ENCODE measurements at places on chromosomes 1 and 21.

DNA sequence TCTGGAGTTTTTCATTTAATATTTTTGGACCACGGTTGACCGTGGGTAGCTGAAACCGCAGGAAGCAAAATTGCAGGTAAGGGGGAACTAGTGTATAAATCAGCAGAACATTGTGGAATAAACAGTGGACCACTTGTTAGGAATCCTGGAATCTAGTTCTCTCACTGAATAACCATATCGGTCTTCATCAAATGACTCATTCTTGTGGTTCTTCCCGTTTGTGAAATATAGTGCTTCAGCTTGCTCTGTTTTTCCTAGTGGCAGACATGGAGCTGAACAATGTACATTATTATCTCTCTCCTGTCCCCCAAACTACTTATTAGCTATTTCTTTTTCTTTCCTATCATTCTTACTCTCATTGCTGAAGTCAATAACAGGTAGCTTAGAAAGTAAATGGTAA lies 61.9 kb downstream of the HSPA13 start:
- no peak for DNase-seq

- DNase-seq, result no peak
Measured at GRCh38 chr21:40562242-40563002, 284.5 kb downstream of the DSCAM start.

DNA sequence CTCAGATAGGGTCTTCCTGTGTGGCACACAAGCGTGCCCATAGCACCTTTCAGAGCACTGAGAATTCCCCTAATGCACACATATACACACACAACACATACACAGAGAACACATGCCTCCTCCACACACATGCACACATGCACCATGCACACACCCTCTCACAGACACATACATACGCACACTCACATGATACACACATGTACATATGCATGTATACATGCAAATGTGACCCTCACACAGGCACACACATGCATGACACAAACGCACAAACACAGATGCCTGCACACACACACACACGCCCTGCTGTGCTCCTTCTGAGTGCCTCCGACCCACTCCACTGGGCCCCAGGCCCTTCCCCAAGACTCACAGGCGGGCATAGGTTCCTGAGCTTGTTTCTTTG lies 251.0 kb downstream of the PTPRU start:
- no peak for DNase-seq

GRCh38 chr21:44397431-44398031 lies 44.1 kb downstream of the TRPM2 start:
- DNase-seq, result no peak

DNA sequence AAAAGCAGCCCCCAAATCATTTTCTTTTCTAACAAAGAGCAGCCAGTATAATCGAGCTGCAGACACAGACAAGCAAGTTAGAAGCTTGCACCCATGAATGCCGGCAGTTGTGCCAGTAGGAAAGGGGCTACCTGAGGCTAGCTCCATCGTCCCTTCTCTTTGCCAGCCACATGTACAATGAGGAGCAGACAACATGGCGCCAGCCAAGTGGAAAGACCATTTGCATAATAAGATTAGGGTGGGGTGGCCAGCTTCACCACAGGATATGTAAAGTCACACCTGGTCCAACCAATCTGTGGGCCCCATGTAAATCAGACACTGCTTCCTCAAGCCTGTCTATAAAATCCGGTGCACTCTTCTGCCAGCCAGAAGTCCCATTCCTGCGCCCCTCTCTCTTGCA lies 103.7 kb downstream of the CCDC185 start:
- DNase-seq, result no peak

DNA sequence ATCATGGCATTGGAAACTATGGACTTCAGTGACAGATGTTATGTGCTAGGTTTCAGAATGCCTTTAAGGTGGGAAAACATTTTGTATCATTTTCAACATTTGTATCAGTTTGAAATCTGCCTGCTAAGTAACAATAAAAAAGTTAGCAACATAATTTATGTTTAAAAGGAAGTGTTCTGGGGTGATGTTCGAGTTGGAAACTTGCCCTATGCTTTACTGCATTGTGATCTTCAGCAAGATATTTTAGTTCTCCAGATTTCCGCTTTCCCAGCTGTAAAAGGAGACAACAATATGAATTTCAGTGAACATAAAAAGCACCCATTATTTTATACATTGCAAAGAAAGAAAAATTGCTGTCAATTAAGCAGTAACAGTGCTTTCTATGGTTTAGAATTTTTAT lies 187.4 kb downstream of the DISC1 start:
- DNase-seq, result no peak

GRCh38 chr21:17427157-17427556 lies 85.7 kb upstream of the CXADR start:
- no peak for DNase-seq

DNA sequence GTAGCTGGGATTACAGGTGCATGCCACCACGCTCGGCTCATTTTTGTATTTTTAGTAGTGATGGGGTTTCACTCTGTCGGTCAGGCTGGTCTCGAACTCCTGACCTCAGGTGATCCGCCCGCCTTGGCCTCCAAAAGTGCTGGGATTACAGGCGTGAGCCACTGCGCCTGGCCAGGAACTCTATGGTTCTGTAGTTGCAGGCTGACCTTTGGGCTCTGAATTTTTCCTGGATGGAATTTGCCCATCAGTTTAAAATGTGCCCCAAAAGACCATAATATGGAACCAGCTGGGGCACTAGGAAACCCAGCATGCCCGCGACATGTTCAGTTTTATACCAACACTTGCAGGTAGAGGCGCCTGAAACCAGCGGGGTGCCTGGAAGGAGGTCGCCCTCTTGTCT lies 1.6 kb upstream of the SCNN1D start:
- no peak for DNase-seq

GRCh38 chr1:241870746-241871430 lies 22.9 kb downstream of the EXO1 start:
- DNase-seq, result no peak

- DNase-seq, result no peak
Measured at GRCh38 chr1:181204530-181204929, 116.0 kb downstream of the IER5 start.

DNA sequence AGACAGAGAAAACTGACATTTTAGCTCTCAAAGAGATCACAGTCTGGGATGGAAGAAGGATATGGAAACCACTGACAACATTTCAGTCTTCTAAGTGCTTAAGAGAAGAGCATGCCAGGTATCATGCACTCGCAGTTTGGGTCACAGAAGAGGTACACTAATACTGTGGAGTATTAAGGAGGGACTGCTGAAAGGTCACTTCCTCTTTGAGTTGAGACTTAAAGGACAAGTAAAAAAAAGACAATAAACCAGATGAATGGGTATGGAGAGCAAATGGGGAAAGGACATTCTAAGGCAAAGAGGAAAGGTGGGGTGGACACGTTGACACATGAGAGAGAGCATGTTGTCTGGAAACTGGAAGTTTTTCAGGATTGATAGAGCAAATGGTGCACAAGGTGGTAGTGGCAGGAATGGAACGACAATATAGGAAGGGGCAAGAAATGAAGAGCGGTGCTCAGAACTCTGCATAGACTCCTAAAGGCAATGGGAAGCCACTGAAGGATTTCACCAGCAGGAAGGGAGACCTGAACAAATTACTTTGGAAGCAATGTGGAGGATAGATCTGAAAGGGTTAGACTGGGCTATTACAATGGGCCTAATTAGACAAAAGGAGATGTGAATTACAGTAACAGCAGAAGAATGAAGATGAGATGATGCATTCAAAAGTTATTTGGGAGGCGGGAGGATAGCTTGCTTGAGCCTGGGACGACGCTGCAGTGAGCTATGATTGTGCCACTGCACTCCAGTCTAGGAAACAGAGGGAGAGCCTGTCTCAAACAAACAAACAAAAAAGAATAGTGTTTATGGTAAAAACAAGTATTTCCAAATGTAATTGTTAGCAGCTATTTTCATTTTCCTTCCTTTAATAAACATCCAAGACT lies 11.1 kb downstream of the DIPK1A start:
- DNase-seq, result no peak

GRCh38 chr1:90580176-90580575 lies 136.9 kb downstream of the BARHL2 start:
- DNase-seq, result no peak

DNA sequence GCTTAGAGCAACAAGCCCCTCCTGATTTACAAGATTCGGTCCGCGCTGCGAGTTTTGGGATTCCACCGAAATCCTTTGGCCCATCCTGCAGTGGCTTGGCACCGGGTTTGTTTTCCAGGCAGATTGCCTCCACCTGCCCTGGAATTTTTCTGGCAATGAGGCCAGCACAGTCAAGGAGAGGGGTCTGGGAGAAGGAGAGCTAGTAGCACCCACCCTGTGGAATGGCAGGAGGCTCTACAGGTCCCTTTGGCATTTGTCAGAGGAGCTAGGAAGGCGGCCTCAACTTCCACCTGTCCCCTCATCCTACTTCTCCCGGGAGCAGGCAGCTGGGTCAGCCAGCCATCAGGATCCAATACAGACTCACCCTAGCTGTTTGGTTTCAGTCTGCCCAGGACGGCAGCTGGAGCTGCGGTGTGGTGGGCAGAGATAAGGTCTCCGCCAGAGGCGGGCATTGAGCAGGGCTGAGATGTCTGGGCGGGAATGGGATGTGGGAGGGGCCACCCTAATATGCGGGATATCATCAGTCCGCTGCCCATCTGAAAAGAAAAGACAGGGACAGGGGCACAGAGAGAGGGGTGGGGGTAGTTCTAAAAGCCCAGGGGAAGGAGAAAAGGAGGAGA lies 37.8 kb upstream of the PRELP start:
- DNase-seq, result no peak

DNA sequence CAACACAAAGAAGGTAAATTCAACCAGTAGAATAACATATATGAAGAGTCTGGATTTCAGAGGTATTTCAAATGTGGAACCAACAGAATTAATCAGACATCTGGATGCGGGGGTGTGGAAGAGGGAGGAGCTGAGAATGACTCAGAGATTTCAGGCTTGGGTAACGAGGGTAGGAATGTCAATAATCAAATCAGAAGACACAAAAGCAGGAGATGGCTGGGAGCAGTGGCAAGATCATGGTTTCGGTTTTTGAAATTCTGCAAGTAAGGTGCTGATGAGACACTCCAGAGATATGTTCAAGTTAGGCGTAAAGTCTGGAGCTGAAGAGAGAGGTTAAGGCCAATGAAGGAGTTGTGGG lies 64.0 kb downstream of the PLPPR5 start:
- no peak for DNase-seq

DNA sequence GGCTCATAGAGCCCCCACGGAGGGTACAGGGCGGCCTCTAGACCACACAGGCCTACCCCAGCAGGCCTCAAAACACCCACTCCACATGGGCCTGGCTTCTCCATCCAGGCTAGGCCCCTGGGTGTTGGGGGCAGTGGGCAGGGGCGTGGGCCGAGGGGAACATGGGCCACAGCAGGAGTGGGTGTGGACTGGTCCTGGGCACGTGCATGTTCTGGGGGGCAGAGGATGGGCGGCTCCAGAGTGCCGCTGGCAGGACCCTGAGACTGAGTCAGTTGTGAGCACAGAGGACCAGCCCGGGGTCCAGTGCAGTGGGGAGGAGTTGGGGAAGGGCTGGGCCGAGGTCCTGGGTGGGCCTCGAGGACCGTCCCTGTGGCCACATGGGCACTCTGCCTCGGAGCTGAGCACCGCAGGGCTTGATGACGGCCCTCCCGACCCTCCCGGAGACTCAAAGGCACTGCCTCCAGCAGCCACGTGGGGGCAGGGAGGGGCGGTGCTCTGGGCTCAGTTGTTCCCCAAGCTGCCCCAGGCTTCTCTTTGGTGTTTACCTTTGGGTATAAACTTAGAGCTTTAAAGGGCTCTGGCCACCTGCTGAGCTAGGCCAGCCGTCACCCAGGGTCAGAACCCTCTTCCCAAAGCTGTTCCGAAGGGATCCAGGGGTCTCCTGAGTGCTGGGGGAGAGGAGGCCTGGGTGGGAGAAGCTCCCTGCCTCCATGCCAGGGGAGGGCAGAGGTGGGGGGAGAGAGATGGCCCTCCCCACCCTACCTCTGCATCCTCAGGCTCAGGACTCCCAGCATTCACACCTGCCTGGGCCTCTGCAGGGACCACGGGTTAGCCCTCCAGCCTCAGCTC lies 79.9 kb downstream of the MORN1 start:
- no peak for DNase-seq

GRCh38 chr1:16266411-16267118 lies 29.6 kb upstream of the CPLANE2 start:
- no peak for DNase-seq

DNA sequence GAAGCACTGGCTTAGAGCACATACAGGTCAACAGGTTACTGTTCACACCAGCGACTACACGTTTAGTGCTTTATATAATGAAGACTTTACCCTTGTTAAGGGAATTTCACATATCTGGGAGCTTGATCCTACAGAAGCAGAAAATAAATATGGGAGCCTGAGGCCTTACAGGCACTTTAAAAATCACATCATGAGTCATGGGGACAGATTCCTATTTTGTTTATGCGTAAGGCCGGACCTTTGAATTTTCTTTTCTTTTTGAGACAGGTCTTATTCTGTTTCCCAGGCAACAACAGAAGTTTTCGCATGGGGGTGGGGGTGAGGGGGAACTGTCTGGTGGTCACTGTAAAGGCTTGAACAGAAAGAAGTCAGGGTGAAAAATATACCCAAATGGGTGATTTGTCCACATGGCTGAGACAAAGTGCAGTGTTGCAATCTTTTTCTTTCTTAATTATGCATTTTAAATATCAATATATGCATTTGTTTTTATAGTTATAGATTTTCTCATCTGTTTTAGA lies 276.7 kb downstream of the KCNH1 start:
- DNase-seq, result no peak

- no peak for DNase-seq
Measured at GRCh38 chr1:247548769-247549182, at the start of gene GCSAML. Gene GCSAML, plus strand, starts transcription at chr1:247549134. Its CDS starts 58 bp downstream, at chr1:247549192.

DNA sequence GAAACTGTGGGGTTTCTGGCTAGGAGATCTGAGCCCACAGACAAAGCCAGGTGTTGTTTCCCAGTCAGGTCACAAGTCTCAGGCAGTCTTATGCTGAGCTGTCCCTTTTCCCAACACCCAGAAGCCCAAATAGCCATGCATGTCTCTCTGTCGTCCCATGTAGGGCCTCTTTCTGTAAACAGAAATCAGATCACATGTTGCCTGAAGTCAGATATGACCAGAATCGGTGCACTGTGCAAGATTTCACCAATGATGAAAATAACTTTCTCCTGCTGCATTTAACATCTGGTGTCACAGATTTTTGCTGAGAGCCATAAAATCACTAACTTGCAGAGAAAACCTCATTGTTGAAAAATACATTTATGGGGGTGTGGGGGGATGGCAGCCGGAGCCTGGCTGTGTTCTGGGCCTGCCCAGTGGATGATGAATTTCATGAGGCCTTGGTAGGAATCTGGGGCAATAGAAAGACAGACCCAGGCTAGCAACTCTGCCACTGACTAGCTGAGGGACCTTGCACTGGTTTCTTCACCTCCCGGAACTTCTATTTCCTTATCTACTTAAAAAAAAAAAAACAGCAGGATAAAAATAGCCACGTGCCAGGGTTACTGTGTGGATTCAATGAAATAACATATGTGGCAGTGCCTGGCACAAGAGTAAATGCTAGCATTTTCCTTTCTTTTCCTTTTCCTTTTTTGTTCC lies 158.8 kb upstream of the NFIA start:
- no peak for DNase-seq

All from stimulated activated CD8-positive, alpha-beta memory T cell treated with anti-CD3 and anti-CD28 coated beads, Interleukin-12 subunit alpha, Interleukin-12 subunit beta, amount 100 ng/mL, for 4 hours (primary cell).